Stimulated activated CD4-positive, alpha-beta T cell treated with anti-CD3 and anti-CD28 coated beads, TNF-alpha, amount 100 ng/mL, for 48 hours (primary cell): ENCODE measurements at places on chromosomes 2 and 18.

GRCh38 chr2:36706021-36706876, 9.7 kb downstream of the VIT start:
- DNase-seq, result no peak

DNA sequence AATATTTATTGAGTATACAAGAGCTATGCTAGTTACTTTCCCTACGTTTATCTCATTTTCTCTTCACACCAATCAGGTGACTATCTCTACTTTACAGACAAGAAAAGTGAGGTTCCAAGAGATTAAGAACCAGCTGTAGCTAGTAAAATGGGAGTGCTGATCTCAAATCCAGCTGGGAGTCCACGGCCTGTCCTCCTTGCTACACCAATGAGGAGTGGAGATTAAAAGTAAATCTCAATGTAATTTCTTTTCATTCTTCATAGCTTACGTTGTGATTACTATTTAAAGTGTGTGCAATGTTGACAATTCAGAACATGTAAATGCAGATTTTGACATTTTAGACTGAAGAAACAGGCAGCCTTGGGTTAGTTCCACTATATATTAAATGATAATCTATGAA, 53.9 kb upstream of the NRP2 start:
- DNase-seq, result no peak

DNA sequence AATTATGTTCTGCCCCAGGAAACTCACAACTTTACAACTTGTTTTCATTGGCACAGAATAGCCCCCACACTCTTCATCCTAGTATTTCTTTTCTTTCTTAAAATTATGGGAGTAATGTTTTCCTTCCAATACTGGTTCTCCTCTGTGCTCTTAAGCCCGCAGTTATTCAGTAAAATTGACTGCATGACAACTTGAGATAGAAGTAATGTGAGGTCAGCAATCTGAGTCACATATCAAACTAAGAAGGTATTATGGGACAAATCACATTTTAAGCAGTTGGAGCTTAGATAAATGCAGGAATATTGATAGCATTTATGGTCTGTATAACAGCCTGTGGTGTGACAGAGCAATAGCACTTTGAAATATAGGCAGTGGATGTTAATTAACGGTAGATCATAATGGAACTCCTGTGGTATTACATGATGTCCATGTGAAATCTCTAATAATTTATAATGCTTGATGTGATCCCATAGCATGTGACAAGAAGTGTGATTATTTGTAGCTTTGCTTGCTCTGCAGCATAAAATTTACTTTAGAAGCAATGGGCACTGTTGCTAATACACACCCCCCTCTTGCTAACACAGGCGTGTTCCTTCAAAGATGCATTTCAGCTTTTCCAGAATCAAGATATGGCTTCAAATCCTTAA, 351.4 kb upstream of the CDH20 start:
- no peak for DNase-seq

DNA sequence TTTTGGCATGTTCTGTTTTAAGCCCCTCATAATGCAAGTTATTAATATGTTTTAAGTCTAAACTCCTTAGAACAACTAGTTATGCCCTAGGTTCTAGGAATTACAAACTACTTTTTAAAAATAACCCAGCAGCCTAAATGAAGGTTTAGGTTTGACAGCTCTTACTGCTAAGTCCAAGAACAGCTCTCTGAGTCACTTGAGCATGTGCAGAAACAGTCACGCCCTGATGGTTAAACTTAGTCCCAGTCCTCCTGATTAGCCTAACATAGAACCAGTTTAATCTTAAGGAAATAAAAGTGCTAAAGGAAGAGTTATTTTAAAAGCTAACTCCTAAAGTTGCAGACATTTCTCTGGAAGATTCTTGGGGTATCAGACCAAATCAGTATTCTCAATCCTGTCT, 72.5 kb downstream of the RMDN2 start:
- DNase-seq, result no peak

GRCh38 chr18:64614446-64614845, 465.6 kb upstream of the LINC00305 start:
- DNase-seq, result no peak

DNA sequence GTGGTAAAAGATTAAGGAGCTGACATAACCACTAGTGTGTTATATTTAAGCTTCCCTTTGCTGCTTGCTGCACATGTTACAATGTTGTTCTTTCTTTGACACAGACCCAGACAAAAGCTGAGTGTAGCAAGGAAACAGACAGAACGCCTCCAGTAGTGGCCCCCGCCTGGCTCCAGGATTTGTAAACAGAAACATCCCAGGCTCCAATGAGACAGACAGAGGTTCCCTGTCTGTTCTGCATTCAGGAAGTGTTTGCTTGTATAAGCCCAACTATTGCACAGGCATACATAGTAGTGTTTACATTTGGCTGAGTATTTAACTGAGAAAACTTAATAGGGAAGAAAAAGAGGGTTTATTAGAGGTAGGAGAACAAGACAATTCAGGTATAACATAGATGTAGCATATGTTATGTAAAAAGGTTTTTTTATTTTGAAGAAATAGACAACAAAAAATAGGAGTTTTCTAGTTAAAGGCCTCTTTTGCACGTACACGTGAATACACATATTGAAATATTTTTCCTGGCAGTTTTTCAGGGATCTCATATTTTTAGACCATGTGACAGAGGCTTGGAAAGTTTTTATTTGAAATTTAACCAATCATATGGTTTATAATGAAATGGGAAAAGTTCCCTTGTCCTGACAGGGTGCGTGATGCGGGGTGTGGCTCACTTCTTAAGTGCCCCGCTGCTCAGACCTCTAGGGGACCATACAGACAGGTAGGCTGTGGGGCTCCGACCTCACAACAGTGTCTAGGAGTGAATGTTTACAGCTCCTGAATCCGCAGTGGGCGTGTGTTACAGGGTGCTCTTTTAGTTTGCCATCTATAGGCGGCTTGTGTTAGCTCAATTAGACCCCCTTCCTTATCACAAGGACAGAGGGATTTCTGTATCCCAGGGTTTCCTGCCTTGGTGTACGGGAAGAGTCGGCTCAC, 118.4 kb downstream of the BMPR2 start:
- no peak for DNase-seq

- DNase-seq, result peak; percentile 36
Measured at GRCh38 chr2:30234180-30234971, 3.0 kb downstream of the LBH start.

GRCh38 chr2:120763931-120764330, 28.3 kb downstream of the GLI2 start:
- DNase-seq, result no peak

GRCh38 chr2:41395692-41396091, 652.1 kb upstream of the PKDCC start:
- DNase-seq, result no peak

DNA sequence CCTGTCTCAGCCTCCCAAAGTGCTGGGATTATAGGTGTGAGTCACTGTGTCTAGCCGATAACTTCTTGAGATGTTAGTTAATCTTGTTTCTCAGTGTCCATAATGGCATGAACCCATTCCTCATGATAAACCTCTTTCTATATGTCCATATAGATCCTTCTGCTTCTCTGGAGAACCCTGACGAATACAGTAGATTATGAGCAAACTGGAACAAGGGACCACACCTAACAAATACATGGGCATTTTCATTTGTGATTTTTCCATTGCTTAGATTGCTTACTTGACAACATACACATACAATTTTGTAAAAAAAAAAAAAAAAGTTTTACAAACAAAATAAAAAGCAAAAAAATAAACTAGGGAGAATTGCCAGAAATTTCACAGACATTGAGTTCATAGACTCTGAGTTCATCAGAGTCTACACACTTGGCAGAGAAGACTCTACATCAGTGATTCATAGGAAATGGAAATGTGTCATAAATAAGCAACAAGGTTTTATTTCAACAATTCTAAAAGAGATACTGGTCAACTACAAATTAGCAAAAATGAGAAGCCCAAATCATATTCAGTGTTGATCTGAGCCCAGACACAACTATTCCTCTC, 96.7 kb downstream of the GALR1 start:
- no peak for DNase-seq

DNA sequence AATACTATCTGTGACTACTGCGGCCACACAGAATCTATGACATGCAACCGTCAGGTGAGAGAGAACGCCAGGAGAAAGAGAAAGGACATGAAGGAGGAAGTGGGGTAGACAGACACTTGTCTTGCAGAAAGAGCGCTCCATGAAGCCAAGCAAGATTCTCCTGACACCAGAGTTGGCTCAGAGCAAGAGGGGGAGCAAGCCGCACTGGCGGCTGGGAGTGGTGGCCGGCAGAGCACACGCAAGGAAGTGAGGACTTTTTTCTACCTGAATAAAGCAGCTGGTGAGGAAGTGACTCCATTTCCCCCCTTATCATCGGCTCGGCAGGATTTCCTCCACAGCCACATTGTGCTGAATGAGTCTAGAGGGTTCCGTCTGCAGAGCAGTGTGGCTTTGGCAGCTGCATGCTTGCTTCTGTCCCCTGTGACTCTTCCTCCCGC, 181.6 kb downstream of the BCL2 start:
- DNase-seq, result no peak

DNA sequence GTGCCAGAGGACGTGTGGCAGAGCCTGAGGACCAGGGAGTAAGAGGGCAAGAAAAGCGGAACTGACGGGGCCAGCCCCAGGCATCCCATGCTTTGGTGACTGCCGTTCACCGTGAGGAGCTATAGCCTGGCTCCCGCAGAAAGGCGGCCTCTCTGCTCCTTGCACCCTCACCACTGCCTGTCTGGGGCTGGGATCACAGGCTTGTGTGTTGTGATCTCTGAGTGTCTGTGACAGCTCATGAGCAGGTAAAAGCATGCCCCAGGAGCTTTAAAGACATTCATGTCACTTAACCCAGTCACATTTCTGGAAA, 266.8 kb upstream of the RAB6C start:
- no peak for DNase-seq

DNA sequence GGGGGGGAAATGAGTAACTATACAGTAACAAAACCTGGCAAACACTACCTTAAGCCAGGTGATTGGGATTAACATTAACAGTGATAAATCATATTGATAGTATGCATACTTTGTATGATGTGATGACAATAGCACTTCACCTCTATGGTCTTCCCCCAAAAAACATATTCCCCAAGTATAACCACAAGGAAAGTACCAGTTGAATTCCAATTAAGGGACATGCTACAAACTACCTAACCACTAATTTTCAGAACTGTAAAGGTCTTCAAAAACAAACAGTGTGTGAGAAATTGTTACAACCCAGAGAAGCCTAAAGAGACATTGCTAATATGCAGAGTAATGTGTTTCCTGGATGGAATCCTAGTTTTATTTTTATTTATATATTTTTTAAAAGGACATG, 152.4 kb downstream of the ZRANB3 start:
- no peak for DNase-seq

DNA sequence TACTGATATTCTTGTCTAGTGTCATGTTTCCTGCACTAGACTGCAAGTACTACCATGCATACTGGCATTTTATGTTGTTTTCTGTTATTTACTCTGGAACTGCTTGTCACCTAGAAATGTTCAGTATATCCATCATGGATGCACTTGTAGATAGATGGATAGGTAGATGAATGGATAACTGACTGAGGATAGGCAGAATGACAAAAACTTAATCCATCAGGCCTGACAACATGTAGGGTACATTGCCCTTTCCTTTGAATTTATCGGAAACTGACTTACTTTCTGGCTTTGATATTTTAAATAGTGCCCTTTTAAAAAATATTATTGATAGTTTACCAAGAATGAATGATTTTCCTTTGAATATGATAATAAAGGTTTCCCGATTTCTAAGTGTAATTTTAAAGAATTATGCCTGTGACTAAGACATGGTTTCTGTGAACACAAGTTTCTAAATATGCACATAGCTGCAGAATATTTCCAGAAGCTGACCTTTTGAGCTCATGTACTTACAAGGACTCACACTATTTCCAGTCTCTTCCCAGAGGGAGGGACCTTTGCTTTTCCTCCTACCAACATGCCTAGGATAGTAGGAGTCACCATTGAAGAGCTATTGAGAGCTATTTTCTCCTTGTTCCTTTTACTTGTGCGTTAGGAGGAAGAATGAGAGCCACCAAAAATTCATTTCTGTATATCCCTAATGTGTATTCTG, 81.3 kb downstream of the ANKRD12 start:
- no peak for DNase-seq

- no peak for DNase-seq
Measured at GRCh38 chr2:176099728-176100546, at the start of gene HOXD12. Gene HOXD12 (plus strand): TSS chr2:176099795. CDS start chr2:176099802, 7 bp downstream.

DNA sequence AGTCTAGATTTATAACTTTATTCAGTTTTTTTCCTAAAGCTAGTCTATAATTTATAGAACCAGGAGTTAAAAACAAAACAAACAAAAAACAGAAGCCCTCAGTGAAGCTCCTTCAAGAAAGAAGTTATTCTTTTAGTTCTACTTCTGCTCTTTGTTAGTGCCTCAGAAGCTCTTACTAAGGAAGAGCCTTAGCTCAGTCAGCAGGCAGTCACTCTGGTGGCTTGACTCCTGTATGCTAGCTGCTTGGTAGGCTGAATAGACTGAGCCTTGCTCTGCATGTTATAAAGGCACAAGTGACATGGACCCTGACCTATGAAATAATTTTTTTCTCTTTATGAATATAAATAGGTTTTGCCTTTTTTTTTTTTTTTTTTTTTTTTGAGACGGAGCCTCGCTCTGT, 24.8 kb downstream of the NCOA1 start:
- DNase-seq, result no peak

DNA sequence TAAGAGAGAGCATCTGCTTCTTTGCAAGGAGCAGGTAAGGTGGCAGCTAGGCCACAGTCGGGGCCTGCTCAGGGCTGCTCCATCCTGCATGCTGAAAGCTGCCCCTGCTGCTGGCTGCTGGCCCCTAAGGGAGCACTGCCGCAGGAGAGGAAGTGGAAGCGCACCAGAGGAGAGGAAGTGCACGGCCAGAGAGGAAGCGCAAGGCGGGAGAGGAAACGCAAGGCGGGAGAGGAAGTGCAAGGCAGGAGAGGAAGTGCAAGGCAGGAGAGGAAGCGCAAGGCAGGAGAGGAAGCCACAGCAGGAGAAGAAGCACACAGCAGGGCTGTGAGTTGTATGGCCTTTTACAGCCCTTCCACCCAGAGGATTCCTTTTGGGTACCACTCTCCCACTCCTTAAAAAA, 539.0 kb upstream of the TNP1 start:
- DNase-seq, result no peak

DNA sequence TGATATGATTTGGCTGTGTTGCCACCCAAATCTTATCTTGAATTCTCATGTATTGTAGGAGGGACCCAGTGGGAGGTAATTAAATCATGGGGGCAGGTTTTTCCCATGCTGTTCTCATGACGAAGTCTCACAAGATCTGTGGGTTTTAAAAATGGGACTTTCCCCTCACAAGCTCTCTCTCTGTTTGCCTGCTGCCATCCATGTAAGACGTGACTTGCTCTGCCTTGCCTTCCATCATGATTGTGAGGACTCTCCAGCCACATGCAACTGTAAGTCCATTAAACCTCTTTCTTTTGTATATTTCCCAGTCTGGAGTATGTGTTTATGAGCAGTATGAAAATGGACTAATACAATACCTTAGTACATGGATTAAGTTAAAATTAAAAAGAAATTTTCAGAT, 1094.7 kb upstream of the SLC39A10 start:
- DNase-seq, result no peak

- no peak for DNase-seq
Measured at GRCh38 chr2:96501471-96501874, 3.7 kb downstream of the NEURL3 start.

GRCh38 chr2:149068996-149069888, 30.7 kb downstream of the LYPD6B start:
- no peak for DNase-seq
